ENCODE measurements at places on chromosomes 2 and 18. TPM values are rescaled to one million over a fixed set of nuclear protein-coding genes. Genes with fewer than 3 reads are reported as not detected.

Gene GAL3ST2
- not detected for total RNA-seq

Gene TFCP2L1
- total RNA-seq: 1.2 TPM

Gene TMEM17
- 2.6 TPM for total RNA-seq

Gene GRB14
- 5.8 TPM for total RNA-seq

Gene KRTCAP3
- total RNA-seq: 2.5 TPM

Gene ALK
- 1.0 TPM for total RNA-seq

DNA sequence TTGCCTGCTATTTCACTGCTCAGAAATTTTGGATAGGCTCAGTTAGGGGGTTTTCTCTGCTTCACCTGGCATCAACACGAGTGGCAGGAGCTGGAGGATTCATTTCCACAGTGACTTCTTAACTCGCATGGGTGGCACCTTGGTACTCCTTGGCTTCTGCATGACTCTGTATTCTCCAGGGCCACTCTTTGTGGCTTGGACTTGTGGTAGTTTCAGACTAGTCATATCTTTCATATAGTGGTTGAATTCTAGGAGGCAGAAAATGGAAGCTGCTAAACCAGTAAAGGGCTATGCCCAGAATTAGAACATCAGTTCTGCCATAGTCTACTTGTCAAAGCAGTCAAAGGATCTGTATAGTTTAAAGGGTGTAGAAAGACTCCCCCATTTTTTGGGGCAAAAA is 6.8 kb downstream of the MAIP1 start:
- no peak for DNase-seq

GRCh38 chr2:233290051-233290845 is 17.4 kb upstream of the SAG start:
- no peak for DNase-seq

GRCh38 chr2:125107446-125107845 is 1082.4 kb downstream of the CNTNAP5 start:
- DNase-seq: no peak

GRCh38 chr2:207683879-207684627 is 27.4 kb upstream of the CCNYL1 start:
- DNase-seq: no peak

GRCh38 chr2:234304950-234305349 is 191.9 kb downstream of the ARL4C start:
- no peak for DNase-seq

DNA sequence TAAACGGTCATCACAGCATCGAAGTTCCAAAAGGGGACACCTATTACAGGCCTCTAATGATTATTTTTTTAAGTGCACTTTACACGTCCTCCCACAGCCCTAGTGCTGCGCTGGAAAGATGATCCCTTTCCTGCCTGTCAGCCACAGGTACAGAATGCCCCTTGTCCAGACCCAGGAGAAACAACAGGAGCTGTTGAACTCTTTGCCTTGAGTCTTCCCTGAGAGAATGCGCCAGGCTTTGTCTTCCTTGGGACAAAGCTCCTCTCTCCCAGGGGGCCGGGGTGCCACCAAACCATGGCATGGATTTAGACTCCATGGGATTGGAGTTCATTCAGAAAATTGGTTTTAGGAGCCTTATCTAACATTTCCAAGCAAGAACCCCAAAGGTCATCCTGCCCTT is 319.0 kb upstream of the SOX11 start:
- peak; percentile 20 for DNase-seq

DNA sequence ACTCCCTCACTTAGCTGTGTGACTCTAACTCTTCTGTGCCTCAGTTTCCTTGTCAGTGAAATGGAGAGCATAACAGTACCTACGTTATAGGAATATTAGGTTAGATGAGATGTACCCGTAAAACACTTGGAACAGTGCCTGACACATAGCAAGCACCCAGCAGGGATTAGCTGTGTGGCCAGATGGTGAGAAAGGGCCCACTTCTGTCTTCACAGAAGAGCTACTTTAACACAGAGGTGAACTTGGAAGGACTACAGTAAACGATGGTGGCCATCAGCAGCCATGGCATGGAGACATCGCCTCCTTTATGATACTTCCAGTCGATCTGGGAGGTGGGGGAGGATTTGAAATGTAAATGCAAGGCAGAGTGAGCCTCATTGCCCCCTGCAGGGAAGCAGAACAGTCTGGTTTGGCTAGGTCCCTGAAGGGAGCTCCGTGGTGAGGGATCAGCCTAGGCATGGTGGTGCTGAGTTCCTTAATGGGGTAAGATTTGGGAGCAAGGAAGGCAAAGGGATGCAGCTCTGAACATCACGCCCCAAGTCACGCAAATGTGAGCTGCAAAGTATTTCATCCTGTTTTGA is 101.7 kb upstream of the ALPP start:
- no peak for DNase-seq

- DNase-seq: no peak
These were observed 13.8 kb upstream of the KCNS3 start for GRCh38 chr2:17864676-17865075.

DNA sequence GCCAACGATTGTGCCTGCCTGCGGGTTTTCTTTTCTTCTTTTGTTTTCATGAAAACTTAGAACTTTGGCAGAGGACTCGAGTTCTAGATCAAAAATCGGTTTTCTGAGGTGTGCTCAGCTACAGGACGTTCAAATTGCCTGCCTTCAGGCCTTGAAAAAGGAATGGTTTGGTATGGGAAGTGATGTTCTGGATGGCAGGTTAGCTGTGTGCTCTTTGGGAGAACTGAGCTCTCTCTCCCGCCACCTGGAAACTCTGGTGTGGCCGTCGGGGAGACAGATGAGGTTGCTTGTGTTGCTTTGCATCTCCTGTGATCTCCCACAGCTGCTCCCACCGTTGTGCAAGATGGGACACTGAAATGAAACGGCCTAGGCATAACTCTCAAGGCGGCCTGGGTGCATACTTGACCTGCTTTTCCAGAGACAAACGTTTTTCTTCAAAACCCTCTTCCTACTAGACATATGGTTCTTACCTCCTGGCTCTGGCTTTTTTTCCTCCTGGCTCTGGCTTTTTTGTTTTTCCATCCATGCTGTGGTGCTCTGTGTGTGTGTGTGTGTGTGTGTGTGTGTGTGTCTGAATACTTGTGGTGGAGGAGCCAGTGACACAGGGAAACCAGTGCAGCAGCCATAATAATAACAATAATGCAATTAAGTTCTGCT is 2.0 kb downstream of the FMNL2 start:
- DNase-seq: peak; percentile 11

- DNase-seq: no peak
These were observed 24.3 kb upstream of the BCL11A start for GRCh38 chr2:60577682-60578283.

DNA sequence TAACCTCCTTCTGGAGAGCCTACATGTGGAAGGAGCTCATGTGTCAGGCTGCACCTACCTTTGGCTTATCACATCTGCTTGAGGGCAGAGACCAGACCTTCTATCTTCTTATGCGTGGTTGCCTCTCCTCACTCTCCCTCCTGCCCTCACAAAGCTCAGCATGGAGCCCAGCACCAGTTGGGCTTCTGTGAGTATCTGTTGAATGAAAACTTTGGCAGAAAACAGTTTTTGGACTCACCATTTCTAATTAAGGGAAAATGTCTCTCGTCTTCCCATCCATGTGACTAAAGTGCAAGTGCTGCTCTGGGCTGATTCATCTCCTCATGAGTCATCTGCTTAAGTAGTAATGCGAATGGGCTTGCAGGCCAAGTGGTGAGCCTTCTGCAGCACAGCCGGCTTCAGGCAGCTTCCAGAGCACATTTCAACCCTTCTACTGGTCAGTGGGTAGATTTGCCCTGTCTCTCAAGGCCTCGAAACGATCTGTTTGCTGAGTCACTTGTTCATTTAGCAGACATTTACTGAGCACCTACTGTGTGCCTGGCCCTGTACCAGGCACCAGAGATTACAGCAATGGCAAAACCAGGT is 102.6 kb downstream of the VSNL1 start:
- DNase-seq: no peak

Measured in urinary bladder (tissue), 4 donors.